ENCODE measurements at places on chromosomes 4 and X. TPM values are rescaled to one million over a fixed set of nuclear protein-coding genes. Genes with fewer than 3 reads are reported as not detected.
A peak's percentile ranks its signal among the peaks of the same experiment; 100 is the strongest.

Gene TTC29
- 0.49 TPM for total RNA-seq

DNA sequence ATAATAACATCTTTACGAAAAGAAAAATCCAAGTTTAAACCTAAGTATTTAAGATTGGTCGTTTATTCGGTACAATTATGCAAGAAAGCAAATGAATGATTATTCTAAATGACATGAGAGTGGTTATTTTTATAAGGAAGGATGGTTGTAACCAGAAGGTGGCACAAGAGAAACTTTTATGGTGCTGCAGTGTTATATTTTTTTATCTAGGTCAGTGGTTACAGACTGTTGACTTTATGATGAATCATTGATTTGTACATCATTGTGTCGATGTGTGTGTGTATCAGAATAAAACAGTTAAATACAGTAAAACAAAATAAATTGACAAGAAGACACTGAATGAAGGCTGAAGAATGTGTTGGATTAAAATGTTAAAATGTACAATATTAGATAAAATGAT, 9.8 kb downstream of the DCAF8L2 start:
- no peak for DNase-seq

Gene MSX1
- total RNA-seq: 6.1 TPM

DNA sequence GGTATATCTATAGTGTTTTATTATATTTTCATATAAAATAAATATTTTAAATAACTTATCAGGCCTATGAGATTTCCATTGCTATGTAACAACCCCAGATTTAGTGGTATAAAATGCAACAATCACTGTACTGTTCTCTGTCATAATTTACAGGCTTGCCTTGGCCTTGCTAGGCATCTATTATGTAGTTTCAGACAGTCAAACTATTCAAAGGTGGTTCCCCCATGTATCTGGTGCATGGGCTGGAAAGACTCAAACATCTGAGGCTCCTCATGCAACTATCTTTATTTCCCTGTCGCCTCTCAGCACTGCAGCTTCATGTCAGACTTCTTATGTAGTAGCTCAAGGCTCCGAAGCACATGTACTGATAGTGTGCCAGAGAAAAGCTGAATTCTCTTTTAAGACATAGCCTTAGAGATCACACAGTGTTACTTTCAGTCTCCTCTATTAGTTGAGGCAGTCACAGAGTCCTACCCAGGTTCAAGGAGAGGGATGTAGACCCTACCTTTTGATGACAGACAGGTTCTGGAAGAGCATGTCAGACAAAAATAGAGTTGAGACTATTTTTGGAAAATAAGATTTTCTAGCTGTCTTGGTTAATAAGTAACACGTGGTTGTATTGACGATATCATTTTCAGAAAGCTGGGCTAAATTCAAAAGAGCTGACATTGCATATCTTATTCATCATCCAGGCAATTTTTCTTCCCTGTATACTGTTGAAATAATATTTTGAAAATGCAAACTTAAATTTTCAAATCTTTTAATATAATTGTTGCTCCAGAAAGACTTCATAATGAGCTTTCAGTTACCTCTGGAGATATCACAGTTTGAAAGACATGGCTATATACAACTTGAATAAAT, 19.4 kb downstream of the MTTP start:
- no peak for DNase-seq

GRCh38 chr4:53076374-53076958, 214.3 kb downstream of the RASL11B start:
- DNase-seq: no peak

DNA sequence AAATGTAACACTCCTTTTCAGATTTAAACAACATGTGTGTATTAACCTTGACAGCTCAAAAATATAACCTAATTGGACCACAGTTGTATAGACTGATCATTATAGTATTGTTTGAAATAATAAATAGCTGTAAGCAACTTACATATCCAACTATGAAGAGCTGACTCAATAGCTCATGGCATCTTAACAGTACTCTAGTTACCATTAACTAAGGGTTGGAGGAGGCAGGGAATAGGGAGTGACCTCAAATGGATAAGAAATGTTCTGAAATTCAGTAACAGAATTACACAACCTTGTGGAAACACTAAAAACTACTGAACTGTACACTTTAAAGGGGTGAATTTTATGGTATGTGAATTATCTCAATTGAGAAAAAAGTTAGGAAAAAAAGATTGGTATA, 136.5 kb upstream of the CPEB2 start:
- no peak for DNase-seq

- peak; percentile 77 for DNase-seq
These were observed at the start of gene GRPR for GRCh38 chrX:16123222-16123786. Gene GRPR, plus strand, starts transcription at chrX:16123565. Its CDS starts 389 bp downstream, at chrX:16123954.

Gene SPANXN4
- not detected for total RNA-seq

- DNase-seq: no peak
These were observed 169.4 kb downstream of the MAD2L1 start for GRCh38 chr4:119897260-119897659.

Gene FHDC1
- total RNA-seq: 12.2 TPM

Data from skin of body (tissue), 3 donors.